Esophagus (tissue), 2 donors: ENCODE measurements at places on chromosomes 12 and 14. TPM values are rescaled to one million over a fixed set of nuclear protein-coding genes. Genes with fewer than 3 reads are reported as not detected.

Gene ATF1
- polyA plus RNA-seq = 4.2 TPM

Gene AQP2
- polyA plus RNA-seq = not detected

Gene NTS
- 0.24 TPM for polyA plus RNA-seq

Gene TSHR
- 0.02 TPM for polyA plus RNA-seq
